ENCODE measurements at places on chromosomes 3 and 15.

DNA sequence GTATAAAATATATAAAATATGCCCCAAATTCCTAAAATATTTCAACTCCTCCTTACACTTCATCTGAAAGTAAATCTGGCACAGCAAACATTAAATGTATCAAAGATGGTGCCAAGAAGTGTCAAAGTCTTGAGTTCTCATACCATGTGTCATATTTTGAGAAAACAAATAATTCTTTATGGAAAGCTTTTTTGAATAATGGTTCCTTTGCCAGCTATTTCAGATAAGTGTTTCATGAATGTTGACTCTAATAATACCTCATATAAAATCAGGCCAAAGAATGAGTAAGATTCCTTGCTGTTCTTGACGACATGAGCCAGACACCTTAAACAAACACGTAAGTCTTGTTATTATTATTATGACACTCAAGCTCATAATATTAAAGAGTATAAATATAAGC lies 30.3 kb upstream of the ZNF385D start:
- DNase-seq: no peak

DNA sequence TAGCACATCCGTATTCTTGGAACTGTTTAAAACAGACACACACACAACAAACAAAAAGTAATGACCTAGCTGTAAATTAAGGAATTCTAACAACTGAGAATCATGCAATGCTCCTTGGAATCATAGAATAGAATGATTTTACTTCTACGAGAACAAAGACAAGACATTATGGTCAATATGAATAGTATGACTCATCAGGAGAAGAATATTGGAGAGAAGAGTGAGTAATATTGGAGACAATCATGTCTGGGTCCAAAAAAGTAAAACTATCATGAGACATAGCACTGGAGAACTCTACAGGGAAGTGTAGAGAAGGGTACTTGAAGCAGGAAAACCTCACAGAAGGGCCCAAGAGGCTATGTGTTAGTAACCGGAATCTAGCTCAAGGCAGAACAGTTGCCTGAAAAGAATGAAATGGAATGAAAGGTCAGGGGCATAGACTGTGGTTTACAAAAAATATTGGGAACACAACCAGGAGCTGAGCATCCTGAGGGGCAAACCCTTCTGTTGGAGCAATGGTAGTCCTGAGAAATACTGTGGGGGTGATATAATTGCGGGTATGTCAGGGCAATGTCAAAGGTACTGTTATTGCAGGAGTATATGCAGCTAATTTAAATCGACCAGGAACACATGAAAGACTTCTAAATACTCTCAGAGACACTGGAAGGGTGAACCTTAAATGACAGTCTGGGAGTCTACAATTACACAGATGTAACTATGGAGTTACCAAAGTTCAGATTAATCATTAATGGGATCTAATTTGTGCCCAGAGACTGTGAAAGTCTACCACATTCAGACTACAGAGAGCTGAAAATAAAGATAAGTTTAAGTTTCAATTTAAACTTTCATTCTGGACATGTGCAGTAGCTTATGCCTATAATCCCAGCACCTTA lies 201.2 kb downstream of the BCHE start:
- DNase-seq: no peak

DNA sequence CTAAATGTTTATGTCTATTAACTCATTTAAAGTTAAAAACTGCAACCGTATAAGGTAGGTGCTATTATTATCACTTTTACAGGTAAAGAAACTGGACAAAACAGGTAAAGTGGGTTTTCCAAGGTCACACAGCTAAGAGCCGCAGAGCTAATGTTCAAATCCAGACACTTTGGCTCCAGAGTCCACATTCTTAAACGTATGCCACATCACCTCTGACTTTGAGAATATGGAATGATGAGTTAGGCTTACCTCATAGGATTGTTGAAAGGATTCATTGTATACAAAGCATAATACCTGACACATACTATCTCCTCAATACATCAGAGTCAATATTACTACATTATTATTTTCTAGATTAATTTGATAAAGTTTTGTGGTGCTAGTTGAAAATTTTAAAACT lies 240.9 kb upstream of the STT3B start:
- DNase-seq: no peak

- DNase-seq: no peak
These were observed 22.2 kb upstream of the IQSEC1 start for GRCh38 chr3:13095408-13095937.

- DNase-seq: no peak
These were observed 2.7 kb downstream of the CHDH start for GRCh38 chr3:53843195-53844177.

DNA sequence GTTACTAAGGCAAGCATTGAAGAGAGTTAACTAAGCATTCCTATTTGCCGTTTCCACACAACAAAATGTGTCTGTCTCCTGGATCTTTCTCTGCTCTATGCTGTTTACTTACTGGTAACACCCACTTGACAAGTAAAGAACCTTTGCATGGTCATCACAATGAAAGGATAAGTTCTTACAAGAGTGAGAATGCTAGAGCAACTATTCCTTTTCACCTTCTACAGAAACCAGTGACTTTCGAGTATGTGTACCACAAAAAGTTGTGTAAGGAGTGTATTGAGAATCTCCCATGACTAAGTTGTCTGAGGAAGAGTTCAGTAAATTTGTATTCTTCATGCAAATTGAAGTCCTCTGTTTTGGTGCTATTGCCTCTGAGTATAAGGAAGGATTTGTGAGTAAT lies 10.8 kb downstream of the TIPARP start:
- peak; percentile 8 for DNase-seq

GRCh38 chr3:107782054-107782453 lies 259.3 kb downstream of the BBX start:
- no peak for DNase-seq

DNA sequence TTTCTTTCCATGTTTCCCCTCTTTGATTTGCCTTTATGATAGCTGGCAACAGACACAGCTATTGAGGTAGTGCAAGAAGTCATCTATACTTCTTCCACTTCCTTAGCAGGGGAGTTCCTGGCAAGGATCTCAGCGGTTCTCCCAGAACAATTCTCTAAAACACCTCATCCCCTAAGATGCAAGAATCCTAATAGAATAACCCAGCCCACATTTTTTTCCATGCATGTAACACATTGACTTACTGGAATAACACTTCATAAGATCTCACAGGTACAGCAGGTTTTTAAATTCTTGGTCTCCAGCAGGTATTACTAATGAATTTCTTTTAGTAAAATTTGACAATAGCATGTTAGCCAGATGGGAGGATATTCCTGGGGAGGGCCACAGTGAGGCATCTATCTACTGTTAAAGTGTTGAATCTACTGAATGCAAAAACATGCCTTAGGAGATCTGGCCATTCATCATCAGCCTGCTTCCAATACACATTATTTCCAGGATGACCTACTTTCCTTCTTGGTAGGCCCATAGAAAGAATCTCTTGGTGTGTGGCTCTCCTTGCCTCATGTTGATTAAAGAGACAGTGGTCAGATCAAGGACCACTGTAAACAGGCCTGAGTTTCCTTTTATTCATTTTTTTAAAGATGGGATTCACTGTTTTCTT lies 78.5 kb downstream of the RAD18 start:
- DNase-seq: no peak

DNA sequence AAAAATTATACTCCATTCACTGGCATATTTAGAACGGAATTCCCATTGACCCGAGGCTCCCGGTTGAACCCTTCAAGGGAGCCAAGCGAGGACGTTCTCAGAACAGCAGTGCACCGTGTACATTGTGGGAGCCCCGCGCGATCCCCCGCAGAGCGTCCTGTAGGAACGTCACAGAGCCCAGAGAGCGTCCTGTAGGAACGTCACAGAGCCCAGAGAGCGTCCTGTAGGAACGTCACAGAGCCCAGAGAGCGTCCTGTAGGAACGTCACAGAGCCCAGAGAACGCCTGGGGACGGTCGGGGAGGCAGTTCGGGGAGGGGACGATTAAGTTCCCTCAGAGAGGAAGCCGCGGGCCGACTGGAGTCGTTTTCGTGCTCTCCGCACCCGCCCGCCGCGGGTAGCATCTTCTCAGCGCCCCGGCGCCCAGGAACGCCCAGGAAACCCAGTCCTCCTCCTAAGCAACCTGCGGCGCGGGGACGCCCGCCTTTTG lies 506 bp upstream of the ATP1B3 start:
- peak; percentile 88 for DNase-seq

DNA sequence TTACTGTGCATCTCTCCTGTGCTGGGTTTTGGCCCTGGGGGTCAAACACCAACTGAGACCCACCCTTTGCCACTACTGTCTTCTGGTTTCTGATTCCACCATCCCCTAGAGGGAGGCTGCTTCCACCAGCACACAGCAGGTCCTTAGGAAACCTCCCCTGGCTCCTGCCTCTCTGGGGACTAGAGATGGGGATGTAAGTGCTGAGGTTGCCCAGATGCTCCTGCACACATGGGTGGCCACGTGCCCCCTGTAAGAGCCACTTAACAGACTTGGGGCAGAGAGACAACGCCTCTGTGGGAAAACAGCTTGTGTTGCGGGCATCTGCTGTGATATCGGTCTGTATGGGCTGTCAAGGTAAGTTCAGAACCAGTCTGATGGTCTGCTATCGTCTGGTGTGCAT lies 83.4 kb downstream of the ATP2B2 start:
- DNase-seq: no peak

- peak; percentile 71 for DNase-seq
These were observed 55.4 kb downstream of the CYP19A1 start for GRCh38 chr15:51283026-51283425.

DNA sequence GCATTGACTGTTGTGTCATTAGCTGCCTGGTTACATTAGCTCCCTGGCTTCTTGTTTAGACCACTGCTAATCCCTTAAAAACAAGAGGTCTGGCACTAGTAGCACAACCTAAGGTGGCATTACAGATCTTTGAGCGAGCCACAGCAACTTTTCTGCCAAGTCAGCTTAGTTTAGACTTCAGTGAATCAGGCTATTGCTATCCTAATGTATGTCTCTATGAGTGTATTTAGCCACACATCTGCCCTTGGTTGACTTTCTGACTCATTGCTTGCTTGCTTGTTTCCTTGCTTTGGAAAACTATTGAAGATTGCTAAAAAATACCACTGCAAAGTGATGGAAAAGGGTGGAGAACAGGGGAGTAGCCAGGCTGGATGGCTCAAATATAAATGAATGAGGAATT lies 50.2 kb downstream of the CHP1 start:
- no peak for DNase-seq

GRCh38 chr3:37467761-37468160 lies 293.4 kb upstream of the LRRFIP2 start:
- no peak for DNase-seq

DNA sequence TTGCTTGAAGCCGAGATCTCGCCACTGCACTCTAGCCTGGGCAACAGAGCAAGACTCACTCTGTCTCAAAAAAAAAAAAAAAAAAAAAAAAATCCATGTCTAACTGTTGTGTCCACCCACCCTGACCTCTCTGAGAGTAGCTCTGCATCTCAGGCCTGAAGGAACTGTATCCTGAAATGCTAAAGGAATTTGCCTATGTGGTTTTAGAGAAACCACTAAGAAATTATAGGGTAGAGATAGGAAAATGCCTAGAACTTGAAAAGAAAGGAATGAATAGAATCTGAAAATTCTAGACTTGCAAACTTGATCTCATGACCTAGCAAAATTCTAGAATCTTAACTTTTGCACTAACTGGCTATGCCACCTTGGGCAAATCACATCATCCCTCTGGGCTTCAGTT lies 217.5 kb upstream of the ROPN1 start:
- no peak for DNase-seq

GRCh38 chr3:35965908-35966307 lies 326.6 kb downstream of the ARPP21 start:
- peak; percentile 65 for DNase-seq

DNA sequence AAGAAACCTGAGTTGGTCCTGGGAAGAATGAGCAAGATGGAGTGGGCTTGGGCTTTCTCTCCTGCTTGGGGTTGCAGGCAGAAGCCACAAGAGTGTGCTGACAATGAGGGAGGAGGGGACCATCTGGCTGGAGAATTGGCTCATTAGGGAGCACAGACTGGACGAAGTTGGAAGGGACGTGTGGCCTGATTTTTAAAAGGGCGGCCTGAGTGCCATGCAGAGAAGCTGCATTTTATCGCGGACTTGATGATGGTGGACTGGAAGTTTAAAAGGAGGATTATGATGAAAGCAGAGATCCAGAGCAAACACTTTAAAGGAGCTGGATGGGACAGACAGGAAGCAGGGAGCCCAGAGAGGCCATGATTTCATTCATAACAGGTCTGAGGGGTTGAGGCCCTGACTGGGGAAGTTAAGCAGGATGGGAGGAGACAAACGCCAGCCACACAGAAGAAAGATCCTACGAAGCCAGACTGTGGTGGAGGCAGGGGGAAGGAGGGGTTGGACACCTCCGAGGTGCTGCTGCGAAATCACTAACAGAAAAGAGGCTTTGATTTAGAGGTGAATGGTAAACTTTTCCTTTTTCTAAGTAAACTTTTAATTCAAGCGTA lies 23.6 kb downstream of the TLNRD1 start:
- no peak for DNase-seq

- DNase-seq: no peak
These were observed 42.5 kb downstream of the ZBTB38 start for GRCh38 chr3:141410846-141411245.

- DNase-seq: no peak
These were observed 80.9 kb downstream of the TNIK start for GRCh38 chr3:171379281-171379680.

DNA sequence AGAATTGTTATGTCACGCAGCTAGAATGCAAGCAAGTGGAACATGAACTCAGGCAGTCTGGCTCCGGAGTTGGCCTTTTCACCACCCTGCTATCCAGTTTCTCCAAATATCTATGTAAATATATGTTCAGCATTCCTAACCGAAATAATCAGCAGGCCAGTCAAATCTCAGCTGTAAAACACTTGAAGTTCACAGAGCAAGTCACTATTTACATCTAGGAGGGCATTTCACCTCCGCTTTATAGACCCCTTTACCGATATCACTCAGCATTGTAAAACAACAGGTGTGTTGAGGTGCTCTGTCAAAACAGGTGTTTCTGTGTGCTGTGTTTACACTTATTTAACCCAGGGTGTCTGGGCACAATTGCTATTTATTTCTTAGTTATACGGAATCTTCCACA lies 12.2 kb upstream of the HES1 start:
- no peak for DNase-seq

- DNase-seq: no peak
These were observed 11.5 kb downstream of the HGD start for GRCh38 chr3:120670576-120670975.

GRCh38 chr3:121943431-121943830 lies 49.2 kb downstream of the SLC15A2 start:
- DNase-seq: no peak

- no peak for DNase-seq
These were observed 28.3 kb downstream of the IL12A start for GRCh38 chr3:160016972-160017371.

DNA sequence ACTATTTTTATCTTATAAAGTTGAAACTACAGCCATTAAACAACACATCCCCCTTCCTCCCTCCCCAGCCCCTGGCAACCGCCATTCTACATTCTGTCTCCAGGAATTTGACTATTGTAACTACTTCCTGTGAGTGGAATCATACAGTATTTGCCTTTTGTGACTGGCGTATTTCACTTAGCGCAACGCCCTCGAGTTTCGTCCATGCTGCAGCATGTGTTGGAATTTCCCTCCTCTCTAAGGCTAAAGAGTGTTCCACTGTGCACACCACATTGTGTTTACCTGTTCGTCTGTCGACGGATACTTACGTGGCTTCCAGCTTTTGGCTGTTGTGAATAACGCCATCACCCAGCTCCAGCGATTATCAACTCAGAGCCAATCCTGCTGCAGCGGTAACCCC lies 52.0 kb upstream of the DLG1 start:
- DNase-seq: no peak

GRCh38 chr15:71646767-71647486 lies 163.4 kb upstream of the NR2E3 start:
- no peak for DNase-seq

All from OCI-M1 (cell line).